ENCODE measurements at places on chromosomes 1 and 21. TPM values are rescaled to one million over a fixed set of nuclear protein-coding genes. Genes with fewer than 3 reads are reported as not detected.

The GJA9 gene
- total RNA-seq = not detected

- DNase-seq = no peak
These were observed 120.9 kb upstream of the IPO9 start for GRCh38 chr1:201708085-201708512.

- DNase-seq = no peak
These were observed 24.5 kb upstream of the EPHA2 start for GRCh38 chr1:16180291-16180824.

GRCh38 chr1:154584267-154584994 lies 16.9 kb downstream of the CHRNB2 start:
- peak; percentile 40 for DNase-seq

DNA sequence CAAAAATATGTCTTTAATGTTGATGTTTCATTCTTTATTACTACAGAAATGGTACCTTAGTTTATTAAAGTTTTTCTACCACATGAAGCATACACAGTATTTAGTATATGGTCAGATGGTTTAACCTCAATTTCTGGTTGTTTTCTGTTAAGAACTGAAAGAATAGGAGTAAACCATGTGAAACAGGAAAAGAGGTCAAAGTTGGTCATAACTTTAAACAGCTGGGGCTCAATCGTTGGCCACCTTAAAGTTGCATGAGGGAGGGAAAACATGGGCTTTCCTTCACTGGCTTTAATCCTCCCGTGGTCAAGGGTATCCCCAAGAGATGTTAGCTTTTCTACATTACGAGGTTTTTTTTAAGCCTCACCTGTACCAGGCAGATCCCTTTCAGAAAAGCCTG lies 483.3 kb upstream of the ADAMTS5 start:
- no peak for DNase-seq

DNA sequence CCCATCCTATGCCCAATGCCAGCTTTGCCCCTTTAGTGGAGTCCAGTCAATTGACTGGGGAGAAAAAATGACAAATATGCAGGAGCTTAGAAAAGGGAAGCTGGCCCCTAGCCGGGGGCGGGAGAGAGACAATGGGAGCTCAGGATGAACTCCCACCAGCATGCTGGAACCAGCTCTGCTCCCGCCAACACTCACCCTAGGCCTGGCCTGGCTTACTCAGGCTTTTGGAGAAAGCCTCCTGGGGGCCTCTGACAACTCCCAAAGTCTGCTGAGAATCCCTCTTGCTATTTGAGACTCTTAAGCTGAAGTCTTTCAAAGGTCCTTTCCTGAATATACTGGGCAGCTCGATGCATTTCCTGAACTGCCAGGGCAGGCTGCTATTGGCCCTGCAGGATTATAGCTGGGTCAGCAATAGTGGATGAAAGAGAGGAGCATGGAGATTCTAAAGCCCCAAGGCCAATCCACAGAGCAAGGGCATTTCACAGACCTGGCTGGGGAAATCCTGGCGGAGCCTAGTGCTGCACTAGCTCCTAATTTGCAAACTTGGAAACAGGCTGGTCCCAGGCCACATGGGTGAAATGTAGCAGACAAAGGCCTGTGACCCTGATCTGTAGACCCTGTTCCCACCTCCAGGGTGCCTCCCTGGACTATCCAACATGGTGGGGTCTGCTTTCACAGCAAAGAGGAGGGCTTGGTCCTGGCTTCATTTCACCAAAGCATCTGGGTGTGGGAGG lies 35.7 kb upstream of the CLSTN1 start:
- no peak for DNase-seq

GRCh38 chr21:21114461-21114860 lies 116.3 kb downstream of the NCAM2 start:
- DNase-seq = no peak

The REN gene
- not detected for total RNA-seq

DNA sequence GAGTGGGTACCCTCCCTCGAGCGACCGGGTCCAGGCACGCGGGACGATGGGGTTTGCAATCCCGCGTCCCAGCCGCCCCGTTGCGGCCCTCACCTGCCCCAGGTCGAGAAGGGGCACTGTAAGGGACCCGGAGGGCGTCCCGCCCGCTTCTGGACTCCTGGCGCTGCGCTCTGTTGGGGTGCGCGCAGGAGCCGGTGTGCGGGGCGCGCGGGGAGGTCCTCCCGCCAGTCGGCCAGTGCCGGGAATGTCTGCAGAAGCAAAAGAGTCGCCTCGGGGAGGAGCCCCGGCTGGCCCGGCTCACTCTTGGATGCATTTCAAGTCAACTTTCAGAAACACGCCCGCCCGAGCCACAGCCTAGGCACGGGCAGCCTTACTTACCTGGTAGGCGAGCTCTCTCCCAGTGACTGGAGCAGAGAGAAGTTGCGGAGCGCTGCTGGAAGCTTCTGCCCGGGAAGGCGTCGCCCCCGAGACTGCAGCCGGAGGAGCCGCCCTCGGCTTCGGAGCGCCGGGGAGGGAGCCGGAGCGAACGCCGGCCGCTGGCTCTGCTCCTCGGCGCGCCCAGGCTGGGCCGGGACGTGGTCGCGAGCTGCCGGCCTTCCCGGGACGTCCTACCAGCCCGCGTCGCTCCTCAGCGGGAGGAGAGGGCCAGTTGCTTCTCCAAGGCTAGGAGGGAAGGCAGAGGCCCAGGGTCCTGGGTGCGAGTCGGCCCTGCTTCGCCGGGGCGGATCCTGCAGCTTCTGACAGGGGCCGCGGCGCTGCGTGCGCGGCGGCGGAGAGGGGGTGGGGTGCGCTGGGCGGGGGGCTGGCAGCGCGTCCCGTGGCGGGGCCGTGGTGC lies at the start of gene LMX1A:
Gene LMX1A (minus strand): TSS at position 739 of the 835 bp plus-strand sequence. CDS start 1,156 bp downstream, outside the sequence.
- no peak for DNase-seq

- DNase-seq = no peak
These were observed 765 bp upstream of the HIPK1 start for GRCh38 chr1:113928187-113928930.

All from pulmonary artery endothelial cell (primary cell).